ENCODE measurements at places on chromosomes 4 and X.

GRCh38 chr4:80788798-80789197, 241.7 kb upstream of the BMP3 start:
- no peak for DNase-seq

- DNase-seq, result no peak
Observed at GRCh38 chr4:83128240-83128929, 13.9 kb upstream of the PLAC8 start.

DNA sequence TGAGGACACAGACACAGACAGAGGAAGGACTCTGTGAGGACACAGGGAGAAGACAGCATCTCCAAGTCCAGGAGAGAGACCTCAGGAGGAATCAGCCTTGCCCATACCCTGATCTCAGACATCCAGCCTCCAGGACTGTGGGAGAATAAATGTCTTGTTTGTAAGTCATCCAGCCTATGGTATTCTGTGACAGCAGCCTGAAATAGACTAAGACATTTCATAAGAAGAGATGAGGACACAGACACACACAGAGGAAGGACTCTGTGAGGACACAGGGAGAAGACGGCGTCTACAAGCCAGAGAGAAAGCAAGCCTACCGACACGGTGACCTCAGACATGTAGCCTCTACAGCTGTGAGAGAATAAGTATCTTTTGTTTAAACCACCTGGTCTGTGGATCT, 112.1 kb downstream of the DHRSX start:
- no peak for DNase-seq

- no peak for DNase-seq
Observed at GRCh38 chr4:2696423-2696822, 59.7 kb downstream of the TNIP2 start.

DNA sequence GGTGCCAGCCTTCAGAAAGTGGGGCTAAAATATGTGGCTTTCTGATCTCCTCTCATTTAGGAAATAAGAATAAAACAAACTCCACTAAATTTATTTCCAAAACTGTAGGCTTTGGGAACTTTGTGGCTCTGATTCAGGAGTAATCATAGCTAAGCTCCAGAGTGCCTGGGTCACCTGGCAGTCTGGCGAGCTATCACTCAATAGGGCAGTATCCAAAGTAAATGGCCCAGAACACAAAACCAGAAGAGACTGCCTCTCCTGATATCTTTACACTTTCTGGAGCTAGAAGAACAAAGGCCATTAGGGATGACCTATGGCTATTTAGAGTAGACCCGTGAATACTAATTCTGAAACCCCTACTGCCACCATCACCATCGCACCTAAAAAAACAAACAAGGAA, 17.0 kb upstream of the PPARGC1A start:
- no peak for DNase-seq

- DNase-seq, result no peak
Observed at GRCh38 chrX:129798888-129799287, 19.1 kb downstream of the SASH3 start.

- peak; percentile 6 for DNase-seq
Observed at GRCh38 chr4:3314706-3315260, 22.0 kb downstream of the RGS12 start.

DNA sequence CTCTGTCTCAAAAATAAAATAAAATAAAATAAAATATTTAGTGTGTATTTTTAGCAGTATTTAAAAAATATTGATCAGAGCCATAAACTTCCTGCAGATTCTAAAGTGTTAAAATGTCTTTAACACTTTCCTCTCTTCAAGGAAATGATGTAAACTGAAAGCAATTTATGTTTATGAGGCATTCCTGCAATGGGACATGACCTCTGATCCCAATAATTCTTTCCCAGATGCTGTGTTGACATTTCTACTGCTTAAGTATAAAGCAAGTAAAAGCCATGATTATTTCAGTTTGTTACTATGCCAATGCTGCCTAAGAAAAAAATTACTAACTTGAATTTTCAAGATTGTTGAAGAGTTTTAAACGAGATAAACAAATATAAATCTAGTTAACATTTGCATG, 29.0 kb downstream of the COQ2 start:
- DNase-seq, result no peak

DNA sequence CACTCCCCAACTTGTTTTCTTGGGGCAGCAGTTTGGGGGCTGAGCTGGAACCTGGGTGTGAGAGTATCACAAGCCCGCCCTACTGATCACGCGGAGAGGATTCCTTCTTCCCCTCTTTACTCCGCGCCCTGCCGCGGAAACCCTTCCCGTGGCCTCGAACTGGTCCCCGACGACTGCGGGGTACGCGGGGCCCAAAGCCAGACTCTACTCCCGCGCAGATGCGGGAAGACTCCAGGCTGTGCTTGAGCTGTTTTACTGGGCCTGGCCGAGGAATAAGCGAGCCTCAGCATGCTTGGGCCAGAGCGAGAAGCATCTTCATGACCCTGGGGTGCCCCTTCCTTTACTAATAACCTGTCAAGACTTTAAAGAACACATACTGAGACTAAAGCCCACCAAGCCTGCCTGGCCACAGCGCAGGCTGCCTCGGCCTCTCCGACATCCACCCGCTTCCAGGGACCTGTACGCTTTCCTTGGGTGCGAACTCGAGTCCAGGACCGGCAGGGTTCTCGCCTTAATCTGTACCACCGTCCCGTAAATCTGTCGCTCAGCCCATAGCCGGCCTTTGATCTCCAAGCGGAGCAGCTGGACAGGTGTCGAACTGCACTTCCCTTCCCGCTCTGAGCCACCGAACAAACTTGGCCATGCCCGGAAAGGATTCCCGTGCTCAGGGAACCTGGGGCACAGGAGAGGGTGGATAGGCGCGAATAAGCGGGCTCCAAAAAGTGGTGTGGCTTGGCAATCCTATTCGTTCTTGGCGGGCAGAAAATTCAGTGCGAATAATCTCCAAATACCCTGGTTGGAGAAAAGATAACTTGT, 55.0 kb upstream of the TMEM33 start:
- no peak for DNase-seq

GRCh38 chr4:153367092-153367491, 22.6 kb downstream of the MND1 start:
- no peak for DNase-seq

- DNase-seq, result no peak
Observed at GRCh38 chrX:17475449-17476217, 100.6 kb downstream of the NHS start.

All from femur (tissue), 1 donor.